ENCODE measurements at places on chromosomes 6 and 20.

- no peak for DNase-seq
Measured at GRCh38 chr20:50426866-50427718, 83.1 kb upstream of the PTPN1 start.

- DNase-seq, result no peak
Measured at GRCh38 chr6:165401092-165401491, 91.7 kb upstream of the C6orf118 start.

DNA sequence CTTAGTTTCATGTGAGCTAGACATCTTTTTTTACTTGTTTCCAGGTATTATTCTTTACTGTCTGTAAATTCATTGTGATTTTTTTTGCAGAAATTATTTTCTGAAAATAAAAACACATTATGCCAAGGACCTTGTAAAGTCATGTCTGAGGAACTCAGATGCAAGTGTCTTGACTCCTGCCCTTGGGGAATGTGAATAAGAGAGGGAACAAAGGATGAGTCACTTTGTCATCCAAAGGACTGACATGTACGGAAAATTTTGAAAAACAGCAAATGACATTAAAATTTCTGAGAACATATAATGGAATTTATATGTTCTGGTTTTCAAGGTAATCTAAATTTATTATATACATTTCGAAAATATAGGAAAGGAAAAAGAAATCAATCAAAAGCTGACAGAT lies 660.4 kb downstream of the CD109 start:
- DNase-seq, result no peak

DNA sequence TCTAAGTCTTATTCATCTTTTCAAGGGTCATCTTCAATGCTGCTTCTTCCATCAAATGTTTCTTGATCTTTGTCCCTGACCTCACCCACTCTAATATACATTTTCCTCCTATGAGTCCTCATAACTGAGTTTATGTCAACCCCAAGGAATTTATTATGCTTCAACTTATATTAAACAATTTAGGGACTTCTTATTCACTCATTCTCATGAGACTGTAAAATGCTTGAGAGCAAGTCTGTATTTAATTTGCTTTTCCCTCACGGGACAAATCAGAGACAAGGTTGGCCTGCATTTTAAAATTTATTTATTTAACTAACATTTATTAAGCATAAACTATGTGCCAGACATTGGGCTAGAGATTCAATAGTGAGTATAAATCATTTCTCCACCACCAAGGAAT lies 312.0 kb upstream of the NT5E start:
- no peak for DNase-seq

DNA sequence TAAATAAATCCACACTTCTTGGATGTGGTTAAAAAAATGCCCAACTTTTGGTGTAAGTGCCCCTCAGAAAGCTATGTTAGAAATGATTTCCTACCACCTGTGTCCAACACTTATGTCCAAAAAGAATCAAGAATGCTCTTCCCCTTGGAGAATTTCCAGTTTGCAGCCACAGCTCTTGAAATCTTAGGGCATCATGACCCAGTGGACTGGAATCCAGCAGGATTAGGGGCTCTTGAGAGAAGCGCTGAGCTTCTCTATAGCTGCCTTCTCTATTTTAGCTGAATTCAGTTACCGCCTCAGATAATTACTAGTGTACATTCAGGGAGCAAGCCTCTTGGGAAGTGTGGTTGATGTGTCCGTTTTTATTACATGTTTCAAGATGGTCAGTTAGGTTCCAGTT lies 2.5 kb downstream of the PHACTR1 start:
- DNase-seq, result no peak

- no peak for DNase-seq
Measured at GRCh38 chr6:32761548-32761947, 1.8 kb downstream of the HLA-DQB2 start.

GRCh38 chr6:75279418-75279817 lies 5.2 kb downstream of the TMEM30A start:
- no peak for DNase-seq

GRCh38 chr20:25233016-25233772 lies 14.7 kb upstream of the PYGB start:
- no peak for DNase-seq

- DNase-seq, result no peak
Measured at GRCh38 chr20:10313701-10314100, 95.1 kb downstream of the SNAP25 start.

GRCh38 chr20:13670160-13670559 lies 31.4 kb upstream of the TASP1 start:
- no peak for DNase-seq

DNA sequence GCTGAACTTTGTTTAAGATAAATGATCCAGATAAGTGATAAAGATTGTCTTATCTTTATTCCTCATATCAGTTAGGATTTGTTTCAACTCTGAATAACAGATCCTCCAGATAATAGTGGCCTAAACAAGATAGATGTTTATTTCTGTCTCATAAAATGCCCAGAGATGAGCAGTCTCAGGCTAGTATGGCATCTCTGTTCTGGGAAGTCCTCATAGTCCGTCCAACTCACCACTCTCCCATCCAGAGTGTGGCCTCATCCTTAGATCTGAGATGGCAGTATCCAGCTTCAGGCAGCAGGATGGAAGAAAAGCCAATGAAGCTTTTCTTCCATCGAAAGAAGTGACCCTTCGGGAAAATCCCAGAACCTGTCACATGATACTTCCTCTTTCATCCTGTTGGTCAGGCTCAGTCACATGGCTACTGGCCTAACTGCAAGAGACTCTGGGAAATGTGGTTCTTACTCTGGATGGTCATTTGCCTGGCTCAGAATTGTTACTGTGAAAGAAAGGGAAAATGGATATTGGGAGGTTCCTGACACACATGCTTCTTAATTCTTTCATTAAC lies 29.4 kb upstream of the TAGAP start:
- no peak for DNase-seq

DNA sequence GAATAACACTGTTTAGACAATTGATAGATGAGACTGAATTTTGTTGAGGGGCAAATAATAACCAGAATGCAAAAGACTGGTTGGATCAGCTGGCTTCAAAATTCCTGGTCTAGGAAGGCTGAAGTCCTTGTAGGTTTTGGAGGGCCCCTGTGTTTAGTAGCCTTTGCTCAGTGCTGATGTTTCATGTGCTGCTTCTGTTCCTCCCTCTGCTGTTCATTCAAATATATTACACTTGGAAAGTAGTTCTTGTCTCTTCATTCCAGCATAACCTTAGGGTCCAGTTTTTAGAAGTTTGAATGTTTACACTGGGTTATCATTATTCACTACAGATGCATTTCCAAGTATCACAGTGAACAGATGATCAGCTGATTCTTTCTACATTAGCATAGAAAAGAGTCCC lies 72.5 kb downstream of the FLRT3 start:
- DNase-seq, result no peak

GRCh38 chr6:17505062-17505476 lies 95.0 kb upstream of the FAM8A1 start:
- no peak for DNase-seq

DNA sequence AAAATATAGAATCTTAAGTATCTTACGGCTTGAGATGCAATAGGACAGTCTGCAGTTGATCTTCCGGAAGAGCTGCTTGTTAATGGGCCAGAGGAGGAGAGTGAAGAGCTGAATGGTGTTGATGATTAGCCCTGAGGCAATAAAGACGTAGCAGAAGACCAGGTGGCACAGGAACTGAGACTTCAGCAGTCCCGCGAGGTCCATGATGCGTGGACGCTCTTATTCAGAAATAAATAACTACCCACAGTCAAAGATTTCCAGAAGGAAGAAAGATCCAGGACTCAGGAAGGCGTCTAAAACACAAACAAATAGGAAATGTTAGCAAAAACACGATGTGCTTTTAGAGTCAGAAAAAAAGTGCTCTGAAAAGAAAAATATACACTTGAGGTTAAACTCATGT lies 41.9 kb downstream of the AGPAT4 start:
- no peak for DNase-seq

DNA sequence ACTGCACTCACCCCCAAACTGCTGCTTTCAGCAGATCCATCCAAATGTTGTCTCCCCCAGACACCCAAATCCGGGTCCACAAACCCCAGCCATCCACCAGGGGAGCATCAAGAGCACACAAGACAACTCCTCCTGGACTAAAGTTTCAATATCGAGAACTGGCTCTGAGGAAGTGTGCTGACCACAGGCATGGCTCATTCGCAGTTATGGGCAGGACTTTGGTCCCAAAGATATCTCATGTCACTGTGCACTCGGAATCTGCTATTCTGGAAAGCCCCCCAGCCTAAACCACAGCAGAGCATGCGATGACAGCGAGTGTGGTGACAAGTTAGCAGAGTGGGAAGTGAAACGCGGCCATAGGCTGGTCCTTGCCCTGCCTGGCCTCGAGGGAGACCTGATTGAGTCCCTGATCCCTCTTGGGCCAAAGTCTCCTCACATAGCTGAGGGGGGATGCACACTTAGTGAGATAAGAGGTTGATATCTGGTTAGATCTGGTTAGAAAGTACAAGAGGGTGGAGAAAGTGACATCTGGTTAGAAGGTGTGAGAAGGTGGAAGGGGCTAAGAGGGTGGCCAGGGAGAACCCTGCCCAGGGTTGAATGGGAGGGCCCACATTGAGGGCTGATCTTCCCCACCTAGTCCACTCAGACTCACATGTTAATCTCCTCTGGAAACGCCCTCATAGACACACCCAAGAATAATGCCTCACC lies 149.7 kb downstream of the MRPL14 start:
- DNase-seq, result no peak

DNA sequence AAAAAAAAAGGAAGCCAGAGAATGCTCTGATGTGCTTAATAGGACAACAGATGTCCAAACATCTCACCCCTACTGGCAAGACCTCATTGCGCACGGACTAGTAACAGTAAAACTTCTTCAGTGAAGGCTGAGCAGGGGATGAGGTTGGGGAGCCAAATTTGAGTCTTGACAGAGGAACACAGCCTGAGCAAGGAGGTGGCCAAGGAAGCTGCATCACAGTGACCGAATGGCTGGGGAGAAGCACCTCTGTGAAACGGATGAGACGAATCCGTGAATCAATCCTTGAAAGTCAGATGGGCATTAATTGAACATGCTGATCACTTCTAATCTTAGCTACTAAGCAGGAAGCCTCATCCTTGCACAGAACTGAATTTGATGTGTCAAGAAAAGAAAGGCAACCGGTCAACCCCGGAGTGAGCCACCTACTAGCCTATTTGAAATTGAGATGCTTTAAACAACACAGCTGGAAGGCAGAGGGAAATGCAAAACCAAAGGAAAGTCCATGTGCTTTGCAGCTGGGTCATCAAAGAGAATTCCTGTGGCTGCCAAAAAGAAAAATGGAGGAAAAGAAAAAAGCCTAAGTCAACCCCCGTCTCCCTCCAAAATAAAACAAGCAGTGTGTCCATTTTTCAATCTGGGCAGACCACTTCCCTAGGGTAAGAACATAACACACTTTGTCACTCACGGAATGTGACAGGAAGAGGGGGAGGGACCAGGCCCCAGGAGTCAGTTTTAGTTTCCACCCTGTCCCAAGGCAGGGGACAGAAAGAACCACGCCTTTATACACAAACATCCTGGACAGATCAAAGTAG lies 29.5 kb downstream of the PXDC1 start:
- DNase-seq, result no peak

GRCh38 chr6:161137320-161137719 lies 136.5 kb downstream of the AGPAT4 start:
- no peak for DNase-seq

GRCh38 chr6:82015043-82015442 lies 232.5 kb downstream of the IBTK start:
- DNase-seq, result no peak

DNA sequence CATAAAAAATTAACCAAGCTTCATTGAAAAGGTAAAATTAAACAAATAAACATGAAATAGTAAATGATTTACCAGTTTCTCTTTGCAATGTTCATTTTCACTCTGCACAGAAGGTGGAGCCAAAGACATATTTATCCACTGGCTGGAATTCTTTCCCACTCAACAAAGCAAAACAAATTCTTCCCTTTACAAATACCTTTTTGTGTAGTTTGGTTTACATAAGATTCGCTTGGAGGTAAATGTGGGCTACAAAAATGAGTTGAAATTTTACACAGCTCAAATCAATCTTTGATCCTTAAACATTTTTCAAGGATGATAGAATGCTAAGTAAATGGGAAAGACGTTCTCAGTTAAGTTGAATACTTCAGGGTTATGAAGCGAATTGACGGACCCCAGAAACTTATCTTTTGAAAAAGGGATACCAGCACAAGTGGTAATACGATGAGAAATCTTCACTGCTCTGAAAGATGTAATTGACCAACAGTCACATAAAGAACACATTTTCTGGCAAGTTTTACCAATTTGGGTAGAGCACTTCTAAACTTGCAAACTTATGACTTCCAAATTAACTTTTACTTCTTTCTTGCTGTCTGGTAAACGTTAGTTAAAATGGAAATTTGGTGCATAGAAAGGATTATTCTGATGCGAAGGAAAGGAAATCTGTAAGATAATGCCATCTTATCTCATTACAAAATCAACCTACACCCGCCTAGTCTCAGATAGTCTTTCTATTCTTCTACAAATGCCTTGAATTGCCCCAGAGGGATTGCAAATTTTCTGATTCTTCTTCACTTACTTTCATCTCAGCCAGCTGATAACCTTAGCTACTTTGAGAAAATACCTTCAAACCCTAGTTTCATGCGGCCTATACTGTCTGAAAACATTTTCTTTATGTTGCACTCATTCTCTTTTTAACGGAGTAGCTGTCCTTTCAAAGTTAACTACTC lies 4.7 kb upstream of the GJA1 start:
- DNase-seq, result no peak

- DNase-seq, result no peak
Measured at GRCh38 chr20:57663241-57663640, 43.0 kb upstream of the ZBP1 start.

DNA sequence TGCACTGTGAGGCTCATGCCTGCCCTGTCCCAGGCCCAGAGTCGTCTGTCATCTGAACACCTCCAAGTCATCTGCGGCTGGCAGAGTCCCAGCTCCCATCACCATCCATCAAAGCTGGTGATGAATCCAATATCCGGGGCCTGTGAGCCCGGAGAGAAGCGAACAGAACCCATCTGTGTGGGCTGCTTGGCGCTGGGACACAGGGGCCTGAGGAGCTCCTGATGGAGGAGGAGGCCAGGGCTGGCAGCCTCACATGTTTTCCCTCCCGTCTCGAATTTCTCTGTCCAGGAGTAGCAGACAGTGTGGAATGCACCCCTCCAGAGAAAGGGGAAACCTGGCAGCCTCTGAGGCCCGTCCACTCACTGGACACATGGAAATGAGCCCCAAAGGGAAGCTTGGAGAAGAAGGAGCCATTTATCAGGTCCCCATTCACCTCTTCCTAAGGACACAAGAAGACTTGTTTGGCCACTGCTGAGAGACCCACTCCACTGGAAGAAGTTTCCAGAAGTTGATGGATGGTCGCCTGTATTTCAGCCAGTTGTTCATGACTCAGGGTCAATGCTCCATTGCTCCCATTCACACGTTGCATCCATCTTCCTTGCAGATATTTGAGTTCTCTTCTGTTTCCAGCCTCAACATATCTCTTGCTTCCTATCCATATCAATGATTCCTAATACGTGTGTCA lies 307.5 kb upstream of the SULF2 start:
- DNase-seq, result no peak

Data from activated gamma-delta T cell treated with Interleukin-2 at 50 U/mL for 16 hours (primary cell).